ENCODE measurements at places on chromosomes 5 and 9.

- DNase-seq: peak; percentile 76
These were observed 27.8 kb downstream of the NFIL3 start for GRCh38 chr9:91395553-91396471.

DNA sequence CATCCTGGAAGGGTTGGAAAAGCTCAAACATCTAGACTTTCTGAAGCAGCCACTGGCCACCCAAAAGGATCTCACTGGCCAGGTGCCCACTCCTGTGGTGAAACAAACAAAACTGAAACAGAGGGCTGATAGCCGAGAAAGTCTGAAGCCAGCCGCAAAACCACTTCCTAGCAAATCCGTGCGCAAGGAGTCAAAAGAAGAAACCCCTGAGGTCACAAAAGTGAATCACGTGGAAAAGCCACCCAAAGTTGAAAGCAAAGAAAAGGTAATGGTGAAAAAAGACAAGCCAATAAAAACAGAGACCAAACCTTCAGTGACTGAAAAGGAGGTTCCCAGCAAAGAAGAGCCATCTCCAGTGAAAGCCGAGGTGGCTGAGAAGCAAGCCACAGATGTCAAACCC lies 87.6 kb downstream of the MAP1B start:
- DNase-seq: no peak

- DNase-seq: peak; percentile 56
These were observed 861 bp downstream of the ZFYVE16 start for GRCh38 chr5:80408484-80409366.

DNA sequence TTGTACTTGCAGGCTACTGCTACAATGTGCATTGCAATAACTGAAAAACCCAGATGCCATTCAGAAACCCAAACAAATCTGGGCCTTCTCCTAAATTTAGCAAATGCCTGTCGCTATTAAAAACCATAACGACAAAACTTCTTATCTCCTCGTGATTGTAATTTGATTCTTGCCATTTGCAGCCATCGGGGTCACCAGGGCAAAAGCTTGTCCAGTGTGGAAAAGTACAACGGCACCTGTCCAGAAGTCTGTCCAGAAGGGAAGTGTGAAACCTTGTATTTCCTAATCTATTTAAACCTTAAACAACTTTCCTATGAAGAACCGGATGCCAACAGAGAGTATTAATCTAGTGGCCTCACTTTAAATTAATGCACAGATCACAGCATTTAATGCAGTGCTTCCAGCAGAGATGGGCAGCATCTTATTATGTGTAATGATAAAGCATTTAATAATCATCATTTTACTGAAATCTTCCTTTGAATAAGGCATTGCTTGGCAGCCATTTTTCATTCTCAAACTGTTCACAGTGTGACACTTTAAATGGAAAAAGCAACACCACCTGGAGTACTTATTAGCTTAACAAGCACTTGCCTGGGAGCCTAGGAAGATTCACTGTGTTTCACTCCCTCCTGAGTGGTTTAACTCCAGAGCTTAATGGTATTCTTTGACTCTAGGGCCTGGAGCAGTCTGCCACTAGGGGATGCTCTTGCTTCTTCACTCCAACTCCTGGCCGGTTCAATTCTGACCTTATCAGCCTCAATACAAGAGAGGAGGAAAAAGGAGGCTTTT lies 4.9 kb upstream of the C7 start:
- peak; percentile 56 for DNase-seq

DNA sequence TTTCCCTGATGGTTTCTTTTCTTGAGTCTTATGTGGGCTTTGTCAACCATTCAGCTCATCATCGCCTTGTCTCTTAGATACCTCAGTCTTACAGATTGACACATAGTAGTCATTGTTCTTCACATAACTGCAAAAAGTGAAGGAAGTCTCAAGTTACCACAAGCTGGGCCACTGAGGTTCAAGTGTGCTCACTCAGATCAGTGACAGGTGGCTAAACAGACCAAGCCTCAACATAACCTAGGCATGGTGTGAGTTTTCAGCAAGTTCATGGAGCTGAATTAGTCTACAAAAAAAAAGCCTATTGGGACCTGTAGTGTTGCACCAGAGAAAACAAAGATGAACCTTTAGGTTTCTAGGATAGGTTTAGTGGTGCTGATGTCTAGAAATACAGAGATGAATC lies 58.2 kb downstream of the RFK start:
- no peak for DNase-seq

Measured in AG08395 (cell line).